Left cardiac atrium (tissue), 4 donors: ENCODE measurements at places on chromosomes 7 and 10. TPM values are rescaled to one million over a fixed set of nuclear protein-coding genes. Genes with fewer than 3 reads are reported as not detected.

The CCDC7 gene
- total RNA-seq, result 25.7 TPM

The FAM200A gene
- 5.4 TPM for total RNA-seq

The INTS15 gene
- total RNA-seq, result 17.8 TPM

The CHN2 gene
- 4.8 TPM for total RNA-seq

The OR2A12 gene
- total RNA-seq, result not detected

The GPR146 gene
- 9.0 TPM for total RNA-seq

The GIMAP4 gene
- 40.4 TPM for total RNA-seq

The COL28A1 gene
- 8.9 TPM for total RNA-seq

The LIPN gene
- total RNA-seq, result not detected

The RAPGEF5 gene
- total RNA-seq, result 15.9 TPM

The STEAP2 gene
- 22.0 TPM for total RNA-seq

The ATRNL1 gene
- 1.9 TPM for total RNA-seq

The FAM131B gene
- total RNA-seq, result 0.29 TPM

The ARHGAP22 gene
- 4.7 TPM for total RNA-seq

The FAM25C gene
- not detected for total RNA-seq

The CYP3A4 gene
- 0.34 TPM for total RNA-seq

The NPC1L1 gene
- 0.09 TPM for total RNA-seq

The BMPER gene
- total RNA-seq, result 3.6 TPM

The TMEM209 gene
- 11.2 TPM for total RNA-seq

The PRF1 gene
- total RNA-seq, result 1.5 TPM

The HOXA7 gene
- total RNA-seq, result 0.12 TPM

The KIAA1549 gene
- total RNA-seq, result 1.5 TPM

The CLDN4 gene
- 0.71 TPM for total RNA-seq

The C7orf33 gene
- total RNA-seq, result not detected

The DDX50 gene
- total RNA-seq, result 25.5 TPM

The MAP3K8 gene
- 25.2 TPM for total RNA-seq

The RELN gene
- 3.6 TPM for total RNA-seq

The A1CF gene
- not detected for total RNA-seq

The VIPR2 gene
- total RNA-seq, result 8.5 TPM

The CFAP46 gene
- 1.2 TPM for total RNA-seq

The LRIT1 gene
- not detected for total RNA-seq

The PON1 gene
- total RNA-seq, result not detected

The BEND7 gene
- total RNA-seq, result 17.9 TPM

The CLEC2L gene
- total RNA-seq, result not detected

The ATG9B gene
- 0.32 TPM for total RNA-seq

The VDAC2 gene
- 428 TPM for total RNA-seq

The STAG3 gene
- 0.68 TPM for total RNA-seq

The TFR2 gene
- total RNA-seq, result 0.79 TPM

The CFAP69 gene
- 4.5 TPM for total RNA-seq

The SMO gene
- total RNA-seq, result 5.4 TPM

The NRBF2 gene
- total RNA-seq, result 12.7 TPM

The CUBN gene
- 0.84 TPM for total RNA-seq

The CASD1 gene
- total RNA-seq, result 20.1 TPM

The NIPSNAP2 gene
- total RNA-seq, result 196 TPM

The ZNF777 gene
- total RNA-seq, result 6.6 TPM

The ENO4 gene
- not detected for total RNA-seq

The RET gene
- 6.1 TPM for total RNA-seq

The CFAP43 gene
- not detected for total RNA-seq

The CYP3A5 gene
- total RNA-seq, result 0.44 TPM

The GPR15LG gene
- total RNA-seq, result not detected

The RAB19 gene
- total RNA-seq, result not detected
